ENCODE measurements at places on chromosomes 12 and 14.

GRCh38 chr14:97644365-97644764, 847.2 kb downstream of the VRK1 start:
- no peak for DNase-seq

DNA sequence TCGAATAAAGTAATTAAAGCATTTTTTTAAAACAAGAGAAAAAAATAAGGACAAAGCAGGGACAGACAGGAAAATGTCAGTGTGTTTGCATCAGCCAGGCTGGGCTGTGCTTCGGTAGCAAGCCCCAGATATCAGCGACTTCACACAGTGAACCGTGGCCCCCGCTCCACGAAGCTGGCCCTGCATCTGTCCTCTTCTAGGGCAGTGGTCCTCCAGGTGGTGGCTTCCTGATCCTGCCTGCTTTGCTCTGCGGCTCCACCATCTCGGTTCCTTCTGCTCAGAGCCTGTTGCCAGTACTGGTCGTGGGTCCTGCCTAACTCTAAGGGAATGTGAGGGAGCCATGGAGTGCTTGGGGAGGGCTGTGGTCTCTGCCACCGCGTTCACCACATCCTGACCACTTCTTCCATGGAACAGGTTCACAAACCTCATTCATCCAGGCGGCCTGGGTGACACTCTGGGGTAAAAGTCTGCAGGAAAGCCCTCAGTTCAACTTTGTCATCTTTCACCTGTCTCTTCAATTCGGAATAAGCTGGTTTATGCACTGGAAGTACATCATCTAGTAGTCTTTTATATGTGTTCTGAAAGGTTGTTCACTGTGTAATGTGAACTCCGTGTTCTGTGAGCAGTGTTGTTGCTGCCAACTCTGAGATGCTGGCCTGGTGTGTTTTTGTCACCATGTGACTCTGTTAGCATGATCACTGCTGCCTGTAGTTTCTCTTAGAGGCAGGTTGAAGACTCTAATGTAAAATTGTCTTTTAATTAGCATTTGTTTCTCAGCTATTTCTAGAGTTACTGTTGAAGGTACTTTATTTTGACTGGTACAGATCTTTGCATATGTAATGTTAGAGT, 47.9 kb downstream of the ANKRD9 start:
- no peak for DNase-seq

DNA sequence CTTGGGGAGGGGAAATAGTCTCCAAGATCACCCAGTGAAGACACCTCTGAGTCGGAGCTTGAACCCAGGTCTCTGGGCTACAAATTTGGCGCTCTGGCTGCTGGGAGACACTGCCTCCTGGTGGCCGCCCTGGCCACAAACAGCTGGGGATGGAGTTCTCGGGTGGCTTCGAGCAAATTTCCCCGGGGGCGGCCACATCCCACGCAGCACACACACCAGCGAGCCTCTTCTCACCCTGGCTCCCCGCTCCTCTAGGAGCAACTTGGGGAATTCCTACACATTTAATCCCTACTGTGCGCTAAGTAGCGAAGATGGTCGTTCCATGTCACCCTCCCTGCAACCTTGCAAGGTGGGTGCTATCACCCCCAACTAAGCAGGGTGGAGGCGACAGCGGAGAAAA, 66.2 kb upstream of the BEGAIN start:
- no peak for DNase-seq

DNA sequence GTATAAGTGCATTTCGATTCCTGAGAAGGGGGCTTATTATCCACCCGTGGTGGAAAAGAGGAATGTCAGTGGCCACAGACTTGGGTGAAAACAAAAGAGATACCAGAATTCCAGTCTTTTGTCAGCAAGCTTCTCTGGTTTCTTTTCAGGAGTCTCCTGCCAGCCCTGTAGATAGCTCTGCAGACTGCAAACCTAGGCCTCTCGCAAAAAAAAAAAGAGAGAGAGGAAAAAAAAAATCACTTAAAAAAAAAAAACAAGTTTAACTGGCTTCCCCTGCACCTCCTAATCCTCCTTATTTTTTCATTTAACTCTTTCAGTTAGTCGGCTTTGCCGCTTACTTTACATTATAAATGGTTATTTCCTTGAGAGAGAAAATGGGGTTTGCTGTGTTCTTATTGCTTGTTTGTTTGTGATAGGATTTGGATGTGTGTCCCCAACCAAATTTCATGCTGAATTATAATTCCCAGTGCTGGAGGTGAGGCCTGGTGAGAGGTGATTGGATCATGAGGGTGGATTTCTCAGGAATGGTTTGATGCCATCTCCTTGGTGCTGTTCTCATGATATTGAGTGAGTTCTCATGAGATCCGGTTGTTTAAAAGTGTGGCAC, 170.0 kb downstream of the BCL11B start:
- DNase-seq: no peak

DNA sequence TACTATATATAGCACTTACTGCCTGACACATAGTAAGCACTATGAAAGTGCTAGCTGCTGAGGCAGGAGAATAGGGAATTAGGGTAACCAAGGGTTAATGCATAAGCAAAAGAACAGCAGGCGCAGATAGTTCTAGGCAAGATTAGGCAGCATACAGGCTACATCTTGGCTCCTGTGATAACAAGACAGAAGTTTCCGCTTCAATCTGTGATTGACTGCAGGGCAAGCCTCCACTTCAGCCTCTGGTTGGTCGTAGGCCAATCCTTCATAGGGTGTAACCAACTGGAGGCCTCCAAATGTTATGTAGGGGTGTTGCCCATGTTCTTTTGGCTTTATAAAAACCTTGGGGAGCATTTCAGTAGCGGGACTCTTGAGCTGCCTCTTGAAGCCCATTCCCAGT, 46.9 kb downstream of the KLHL28 start:
- no peak for DNase-seq

DNA sequence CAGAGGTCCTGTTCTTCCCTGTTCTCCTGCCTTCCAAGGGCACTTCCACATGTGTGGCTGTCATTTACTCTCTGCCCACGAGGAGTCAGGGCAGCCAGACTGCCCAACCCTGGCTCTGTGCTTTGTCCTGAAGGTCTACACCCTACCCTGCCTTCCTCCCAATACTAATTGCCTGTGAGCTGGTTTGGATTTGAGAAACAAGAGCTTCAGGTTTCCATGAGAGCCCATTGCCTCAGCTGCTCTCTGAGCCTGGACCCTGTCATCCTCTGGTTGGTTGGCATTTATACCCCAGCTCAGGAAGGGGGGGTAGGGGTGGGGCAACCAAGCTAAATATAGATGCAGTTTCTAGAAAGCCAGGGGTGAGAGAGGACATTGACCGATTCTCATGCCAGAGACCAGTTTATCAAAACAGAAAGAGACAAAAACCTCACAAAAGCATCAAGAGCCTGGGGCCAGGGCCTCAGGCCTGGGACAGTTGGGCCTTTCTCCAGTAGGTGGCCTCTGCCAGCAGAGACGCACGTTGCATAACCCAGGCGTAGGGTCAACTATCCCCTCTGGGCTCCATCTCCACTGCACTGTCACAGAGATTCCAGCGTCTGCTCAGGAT, 34.5 kb downstream of the VDR start:
- DNase-seq: no peak
